Bronchial epithelial cell (primary cell): ENCODE measurements at places on chromosomes 7 and 10. TPM values are rescaled to one million over a fixed set of nuclear protein-coding genes. Genes with fewer than 3 reads are reported as not detected.

The DENND10 gene
- total RNA-seq: 59.0 and 67.3 TPM in 2 replicates

The DPY19L1 gene
- 8.7 and 13.4 TPM in 2 replicates for total RNA-seq

The CTAGE4 gene
- total RNA-seq: 0.53 and 2.2 TPM in 2 replicates

The VIPR2 gene
- total RNA-seq: not detected in 2 replicates

The NRG3 gene
- not detected in 2 replicates for total RNA-seq

The LRRD1 gene
- 0.13 TPM in 1 of 2 replicates, not detected in the other for total RNA-seq

The COBL gene
- total RNA-seq: 1.1 and 4.1 TPM in 2 replicates

The ADCYAP1R1 gene
- not detected in 2 replicates for total RNA-seq

The FAM180A gene
- 0.26 TPM in 1 of 2 replicates, not detected in the other for total RNA-seq

The SPACDR gene
- 0.38 and 0.53 TPM in 2 replicates for total RNA-seq

The HOXA2 gene
- not detected in 2 replicates for total RNA-seq

The SPDYE5 gene
- not detected in 2 replicates for total RNA-seq

The CDHR1 gene
- 0.53 and 0.90 TPM in 2 replicates for total RNA-seq

The GPR85 gene
- 0.26 and 0.77 TPM in 2 replicates for total RNA-seq

The SORBS1 gene
- under 0.01 and 0.13 TPM in 2 replicates for total RNA-seq

The MYO1G gene
- total RNA-seq: 0.13 and 0.26 TPM in 2 replicates

The SRPK2 gene
- 43.4 and 70.0 TPM in 2 replicates for total RNA-seq

The CALHM1 gene
- total RNA-seq: not detected in 2 replicates

The ATOH7 gene
- under 0.01 TPM in 1 of 2 replicates, not detected in the other for total RNA-seq

The ZNF239 gene
- total RNA-seq: 0.26 and 2.6 TPM in 2 replicates
